T-helper 1 cell (primary cell): ENCODE measurements at places on chromosomes 7 and 10.

- no peak for DNase-seq
These were observed 280.1 kb downstream of the SKAP2 start for GRCh38 chr7:26584326-26584725.

DNA sequence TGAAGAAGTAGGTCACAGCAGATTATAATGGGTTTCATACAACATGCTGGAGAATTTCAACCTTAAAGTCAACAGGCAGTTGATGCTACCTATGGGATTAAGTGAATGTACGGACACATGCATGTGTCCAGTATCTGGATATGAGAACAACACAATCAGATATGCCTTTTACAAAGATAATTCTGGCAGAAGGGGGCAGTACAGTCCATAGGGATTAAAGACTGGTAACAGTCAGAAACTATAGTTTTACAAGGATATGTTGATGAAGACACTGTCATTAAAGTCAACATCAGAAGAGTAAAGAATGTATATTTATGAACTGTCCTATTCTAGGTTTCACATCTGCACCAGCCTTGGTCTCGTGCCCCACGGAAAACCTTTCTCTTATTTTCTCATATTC lies 41.5 kb downstream of the ANKMY2 start:
- DNase-seq, result no peak

GRCh38 chr7:74134117-74134620 lies 40.0 kb upstream of the EIF4H start:
- no peak for DNase-seq

- DNase-seq, result no peak
These were observed 108.9 kb downstream of the RNLS start for GRCh38 chr10:88473989-88474883.

- DNase-seq, result no peak
These were observed 43.7 kb upstream of the DGKI start for GRCh38 chr7:137890449-137890921.

DNA sequence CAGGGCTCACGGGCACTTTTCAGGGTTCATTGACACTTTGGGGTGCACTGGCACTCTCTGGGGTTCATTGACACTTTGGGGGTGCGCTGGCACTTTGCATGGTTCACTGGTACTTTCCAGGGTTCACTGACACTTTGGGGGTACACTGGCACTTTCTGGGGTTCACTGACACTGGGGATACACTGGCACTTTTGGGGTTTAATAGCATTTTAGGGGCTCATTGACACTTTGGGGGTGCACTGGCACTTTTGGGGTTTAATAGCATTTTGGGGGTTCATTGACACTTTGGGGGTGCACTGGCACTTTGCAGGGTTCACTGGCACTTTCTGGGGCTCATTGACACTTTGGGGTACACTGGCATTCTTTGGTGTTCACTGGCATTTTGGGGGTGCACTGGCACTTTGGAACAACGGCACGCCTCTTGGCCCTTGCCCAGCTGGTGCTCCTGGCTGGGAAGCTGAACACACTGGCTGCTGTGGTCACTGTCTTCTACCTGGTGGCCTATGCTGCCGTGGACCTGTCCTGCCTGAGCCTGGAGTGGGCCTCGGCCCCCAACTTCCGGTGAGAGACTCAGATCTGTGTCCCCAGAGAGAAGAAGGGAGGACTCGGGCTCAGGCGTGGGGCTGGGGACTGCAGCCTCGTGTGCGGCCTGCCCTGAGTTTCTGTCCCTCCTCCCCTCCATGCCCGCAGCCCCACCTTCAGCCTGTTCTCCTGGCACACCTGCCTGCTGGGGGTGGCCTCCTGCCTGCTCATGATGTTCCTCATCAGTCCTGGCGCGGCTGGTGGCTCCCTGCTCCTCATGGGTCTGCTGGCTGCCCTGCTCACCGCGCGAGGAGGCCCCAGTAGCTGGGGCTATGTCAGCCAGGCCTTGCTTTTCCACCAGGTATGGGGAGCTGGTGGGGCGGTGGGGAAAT lies 6.2 kb upstream of the TRIP6 start:
- no peak for DNase-seq

DNA sequence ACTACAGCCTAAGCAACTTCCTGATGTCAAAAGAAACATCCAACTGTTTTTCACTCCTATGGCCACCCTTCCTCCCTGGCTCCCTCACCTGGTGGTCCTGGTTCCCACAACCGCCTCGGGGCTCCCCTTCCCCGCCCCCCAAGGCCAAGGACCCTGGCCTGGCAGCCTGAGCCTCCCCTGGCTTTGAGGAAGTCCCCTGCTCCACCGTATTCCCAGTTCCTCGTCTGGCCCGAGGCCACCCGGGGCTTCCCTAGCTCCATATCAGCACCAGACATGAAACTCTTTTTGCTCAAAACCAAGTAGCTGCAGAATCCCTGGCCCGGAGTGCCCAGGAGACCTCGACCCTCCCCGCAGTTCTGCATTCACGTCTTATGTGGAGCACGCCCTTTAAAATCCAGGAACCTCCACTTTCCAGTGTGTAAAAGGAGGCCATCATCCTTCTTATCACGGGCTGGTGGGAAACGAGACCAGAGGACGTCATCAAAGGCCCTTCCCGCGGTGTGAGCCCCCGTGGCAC lies 82.9 kb downstream of the PRKAG2 start:
- DNase-seq, result no peak

DNA sequence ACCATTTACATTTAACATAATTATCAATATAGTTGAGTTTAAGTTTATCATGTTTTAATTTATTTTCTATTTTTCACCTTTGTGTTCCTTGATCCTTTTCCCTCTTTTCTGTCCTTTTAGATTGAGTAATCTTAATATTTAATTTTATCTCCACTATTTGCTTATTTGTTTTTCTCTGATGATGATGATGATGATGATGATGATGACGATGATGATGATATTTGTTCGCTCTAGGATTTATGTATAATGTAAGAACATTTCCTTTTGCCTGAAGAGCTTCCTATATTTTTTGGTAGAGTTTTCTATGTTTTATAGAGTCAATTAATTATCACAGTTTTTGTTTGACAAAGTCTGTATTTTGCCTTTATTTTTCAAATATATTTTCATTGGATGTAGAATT lies 104.2 kb downstream of the GLRX3 start:
- DNase-seq, result no peak

DNA sequence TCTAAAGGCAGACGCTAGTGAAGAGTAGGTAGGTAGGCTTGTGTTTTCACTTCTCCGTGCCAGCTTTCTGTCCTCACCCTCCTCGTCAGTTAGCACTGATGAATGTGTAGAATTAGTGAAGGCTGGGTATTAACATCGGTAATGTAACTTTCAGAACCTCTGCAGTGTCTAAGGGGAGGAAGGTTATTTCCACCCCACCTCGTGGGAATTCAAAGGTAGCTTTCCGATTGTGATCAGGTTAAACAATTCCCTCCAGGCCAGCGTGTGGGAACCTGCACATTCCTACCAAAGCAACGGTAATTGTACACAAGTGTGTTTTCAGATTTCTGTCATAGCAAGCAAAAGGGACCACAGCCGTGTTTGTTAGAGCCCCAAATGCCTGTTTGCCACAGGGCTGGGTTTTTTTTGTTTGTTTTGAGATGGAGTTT lies 405.0 kb upstream of the GALNT17 start:
- DNase-seq, result no peak

DNA sequence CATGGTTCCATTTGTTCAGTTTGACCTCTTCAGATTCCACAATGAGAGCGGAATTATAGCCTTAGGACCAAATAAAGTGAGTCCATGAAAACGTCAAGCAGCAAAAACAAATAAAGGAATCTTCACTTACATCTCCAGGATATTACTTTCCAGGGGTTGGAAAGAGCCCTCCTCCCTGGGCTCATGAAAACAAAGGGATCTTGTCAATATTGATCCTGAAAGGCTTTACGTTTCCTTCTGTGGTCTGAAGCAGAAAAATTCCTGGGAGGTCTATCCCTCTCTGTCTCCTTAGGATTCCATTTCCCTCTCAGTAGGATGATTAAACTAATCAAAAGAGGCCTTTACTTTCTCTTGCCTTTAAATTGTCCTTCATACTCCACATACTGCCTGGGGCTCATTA lies 293.5 kb downstream of the GPAM start:
- DNase-seq, result no peak

GRCh38 chr10:102615361-102615760 lies 28.9 kb upstream of the TRIM8 start:
- no peak for DNase-seq

DNA sequence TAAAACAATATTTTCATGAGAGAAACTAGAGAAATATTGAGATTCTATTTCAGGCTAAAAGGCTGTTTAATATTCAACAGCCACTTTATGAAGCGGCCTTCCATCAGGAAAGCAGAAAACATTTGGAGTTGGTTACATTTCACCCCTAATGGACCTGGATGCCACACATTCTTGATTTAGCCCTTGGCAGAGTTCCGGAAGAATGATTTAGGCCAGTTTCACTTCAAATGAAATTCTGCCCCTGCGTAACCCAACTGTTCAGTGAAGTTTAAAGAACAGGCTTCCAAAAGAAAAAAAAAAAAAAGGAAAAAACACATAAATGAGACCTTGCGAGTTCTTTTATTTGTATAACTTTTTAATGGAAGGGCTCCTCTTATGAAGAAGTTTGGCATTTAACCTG lies 239.2 kb upstream of the AKR1E2 start:
- no peak for DNase-seq

GRCh38 chr7:81317741-81318140 lies 398.9 kb upstream of the SEMA3C start:
- no peak for DNase-seq

DNA sequence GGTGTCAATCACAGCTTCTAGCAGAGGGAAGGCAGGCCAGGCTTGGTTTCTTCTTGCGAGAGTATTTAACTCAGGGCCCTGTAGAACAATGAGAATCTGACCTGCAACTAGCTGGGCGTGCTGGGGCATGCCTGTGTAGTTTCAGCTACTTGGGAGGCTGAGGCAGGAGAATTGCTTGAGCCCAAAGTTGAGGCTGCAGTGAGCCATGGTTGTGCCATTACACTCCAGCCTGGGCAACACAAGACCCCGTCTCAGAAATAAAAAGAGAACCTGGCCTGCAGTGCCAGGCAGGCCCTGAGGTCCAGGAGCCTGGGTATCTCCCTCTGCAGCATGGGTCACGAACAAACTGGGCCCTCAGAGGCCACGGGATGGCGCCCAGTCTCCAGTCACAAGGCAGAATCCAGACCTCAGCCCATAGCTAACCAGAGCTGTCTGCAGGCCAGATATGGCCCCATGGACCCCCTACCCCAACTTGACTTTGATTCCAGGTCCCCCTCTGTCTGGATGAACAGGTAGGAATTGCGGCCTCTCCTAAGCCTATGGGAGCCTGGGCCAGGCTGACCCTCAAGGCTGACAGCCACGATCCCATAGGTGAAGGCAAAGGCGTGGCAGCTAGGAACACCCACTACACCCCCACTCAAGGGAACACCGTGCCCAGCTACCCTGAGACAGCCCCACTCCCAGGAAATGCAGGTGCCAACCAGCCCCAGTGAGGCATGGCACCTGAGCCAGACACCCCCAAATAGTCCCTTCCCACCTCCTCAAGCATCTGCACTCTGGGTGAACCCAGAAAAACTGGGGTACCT lies 102.7 kb upstream of the TNRC18 start:
- no peak for DNase-seq

GRCh38 chr10:119933179-119933578 lies 40.6 kb downstream of the SEC23IP start:
- no peak for DNase-seq

DNA sequence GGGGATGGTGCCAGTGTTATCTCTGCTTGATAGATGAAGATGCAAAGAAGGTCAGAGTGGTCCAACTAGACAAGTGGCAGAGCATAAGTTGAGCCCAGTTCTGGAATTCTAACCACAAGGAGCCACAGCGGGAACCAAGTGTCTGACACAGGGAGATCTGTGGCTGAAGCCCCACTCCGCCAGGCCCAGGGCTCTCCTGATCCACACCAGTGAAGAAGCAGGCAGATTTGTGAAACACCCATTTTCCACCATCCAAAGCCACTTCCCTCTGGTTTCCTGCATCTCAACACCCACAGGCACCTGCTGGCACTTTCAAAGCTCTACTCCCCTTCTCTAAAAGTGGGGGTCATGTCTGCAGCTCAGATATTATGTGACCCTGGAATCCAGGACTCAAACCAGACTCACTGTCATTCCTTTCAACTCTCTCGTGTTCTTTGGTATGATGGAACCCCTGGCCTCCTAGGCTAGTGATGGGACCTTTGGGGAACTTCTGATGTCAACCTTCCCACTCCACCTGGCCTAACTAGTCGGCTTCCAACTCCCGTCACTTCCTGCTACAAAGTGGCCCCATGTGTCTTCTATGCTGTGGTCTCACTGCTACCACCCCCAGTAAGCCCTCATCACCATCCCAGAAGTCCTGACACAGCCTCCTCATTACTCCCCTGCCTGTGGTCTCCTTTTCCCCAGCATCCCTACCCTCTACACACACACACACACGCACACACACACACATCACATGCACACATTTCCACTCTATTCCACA lies 177.6 kb downstream of the GRID1 start:
- no peak for DNase-seq

- DNase-seq, result no peak
These were observed 153.1 kb upstream of the MEOX2 start for GRCh38 chr7:15839416-15840100.

GRCh38 chr10:63547628-63548360 lies 26.6 kb downstream of the REEP3 start:
- no peak for DNase-seq

DNA sequence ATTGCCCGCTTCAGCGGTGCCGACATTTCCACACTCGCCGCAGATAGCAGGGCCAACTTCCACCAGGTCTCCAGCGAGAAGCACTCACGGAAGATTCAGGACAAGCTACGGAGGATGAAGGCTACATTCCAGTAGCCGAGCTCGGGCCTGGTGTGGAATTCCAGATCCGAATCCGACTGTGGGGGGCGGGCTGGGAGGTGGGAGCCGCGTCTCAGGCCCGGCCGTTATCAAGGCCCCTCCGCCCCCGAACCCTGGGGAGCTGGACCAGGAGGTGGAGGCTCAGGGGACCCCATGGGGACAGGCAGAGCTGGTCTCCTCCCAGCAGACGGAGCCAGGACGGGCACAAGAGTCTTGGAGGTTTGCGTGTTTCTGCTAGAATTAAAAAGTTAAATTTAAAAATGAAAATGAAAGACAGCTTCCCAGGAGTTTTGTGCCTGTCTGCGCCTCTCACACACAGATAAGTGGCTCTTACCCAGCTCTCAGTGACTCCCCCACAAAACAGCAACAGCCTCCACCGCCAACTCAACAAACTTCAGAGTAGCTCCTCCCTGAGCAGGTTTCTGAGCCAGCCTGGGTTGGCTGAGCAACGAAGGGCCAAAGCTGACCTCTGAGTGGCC lies 5.2 kb upstream of the UTF1 start:
- no peak for DNase-seq

- no peak for DNase-seq
These were observed 248.6 kb upstream of the TCERG1L start for GRCh38 chr10:131560166-131560565.

DNA sequence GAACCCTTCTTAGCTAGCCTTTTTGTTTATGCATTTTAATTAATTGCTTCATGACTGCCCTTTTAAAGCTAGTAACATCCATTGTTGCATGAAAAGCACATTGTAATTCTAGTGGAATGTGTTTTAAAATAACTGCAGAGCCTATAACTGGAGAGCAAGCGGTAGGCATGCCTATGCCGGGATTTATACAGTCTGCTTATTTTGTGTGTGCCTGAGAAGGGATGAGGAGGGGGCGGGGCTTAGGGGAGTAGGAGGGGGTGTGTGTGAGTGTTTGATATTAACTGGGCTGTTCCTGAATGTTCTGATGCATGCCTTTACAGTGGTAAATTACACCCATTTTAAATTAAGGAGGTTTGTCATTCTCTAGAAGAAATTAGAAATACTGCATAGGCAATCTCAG lies 208.1 kb downstream of the TCF7L2 start:
- no peak for DNase-seq
